Stimulated activated CD4-positive, alpha-beta T cell treated with anti-CD3 and anti-CD28 coated beads, Interleukin-12 subunit alpha, Interleukin-12 subunit beta, amount 100 ng/mL, for 48 hours (primary cell): ENCODE measurements at places on chromosomes 4 and X.

DNA sequence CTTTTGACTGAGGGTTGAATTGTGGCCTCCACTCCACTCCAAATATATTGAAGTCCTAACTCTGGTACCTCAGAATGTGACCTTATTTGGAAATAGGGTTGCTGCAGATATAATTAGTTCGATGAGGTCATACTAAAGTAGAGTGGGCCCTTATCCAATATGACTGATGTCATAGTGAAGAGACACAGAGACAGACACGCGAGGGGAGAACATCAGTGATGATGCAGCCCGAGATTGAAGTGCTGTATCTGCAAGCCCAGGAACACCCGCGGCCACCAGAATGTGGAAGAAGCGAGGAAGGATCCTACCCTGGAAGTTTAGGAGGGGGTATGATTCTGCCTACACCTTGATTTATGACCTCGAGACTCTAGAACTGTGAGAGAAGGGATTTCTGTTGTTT is 279.0 kb downstream of the ANKRD50 start:
- DNase-seq, result no peak

DNA sequence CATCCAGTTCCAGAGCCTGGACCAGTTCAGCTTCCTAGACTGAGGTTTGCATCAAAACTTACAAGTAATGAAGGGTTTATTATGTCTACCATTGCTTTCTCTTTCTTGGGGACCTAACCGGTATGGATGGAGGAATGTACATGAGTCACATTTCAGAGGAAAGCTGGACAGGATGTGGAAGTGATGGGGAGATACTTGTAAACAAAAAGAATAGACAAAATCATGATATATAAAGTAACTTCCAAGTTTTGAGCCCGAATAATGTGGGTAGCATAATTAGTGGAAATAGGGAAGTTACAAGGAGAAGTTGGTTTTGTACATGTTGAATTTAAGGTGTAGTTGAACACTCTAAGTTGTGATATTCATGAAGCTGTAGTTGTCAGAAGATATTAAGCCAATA is 15.0 kb downstream of the FNIP2 start:
- no peak for DNase-seq

DNA sequence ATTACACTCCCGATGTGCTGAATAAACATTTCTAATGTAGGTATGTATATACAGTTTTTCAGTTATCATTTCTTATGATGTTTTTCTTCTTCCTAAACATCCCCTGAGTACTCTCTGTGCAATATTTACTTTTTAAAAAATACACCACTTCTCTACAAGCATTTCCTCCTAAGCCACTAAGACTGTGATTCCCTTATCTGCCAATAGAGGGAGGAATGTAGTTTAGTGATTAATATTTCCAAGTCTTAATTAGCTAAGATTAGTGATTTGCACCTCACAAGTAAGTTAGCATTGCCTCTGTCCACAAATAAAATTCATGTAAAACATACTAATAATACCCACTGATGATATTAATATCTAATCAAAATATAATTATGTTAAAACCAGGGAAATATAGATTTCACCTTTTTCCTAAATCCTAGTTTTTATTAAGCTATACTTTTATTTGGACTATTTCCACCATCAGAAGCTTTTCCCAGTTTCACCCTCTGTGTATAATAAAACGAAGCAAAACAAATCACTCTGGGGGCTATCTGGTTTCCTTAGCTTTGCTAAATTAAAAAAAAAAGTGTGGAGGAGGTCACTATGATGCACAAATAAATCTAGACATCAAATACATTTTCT is 909.1 kb downstream of the FAT4 start:
- DNase-seq, result no peak

- DNase-seq, result no peak
Measured at GRCh38 chr4:134636338-134637051, 434.9 kb upstream of the PABPC4L start.

GRCh38 chrX:45596188-45596808 is 395.6 kb upstream of the DIPK2B start:
- no peak for DNase-seq

GRCh38 chr4:152613841-152614721 is 65.7 kb downstream of the TMEM154 start:
- DNase-seq, result no peak

- DNase-seq, result no peak
Measured at GRCh38 chrX:134548257-134549201, 88.6 kb downstream of the HPRT1 start.

DNA sequence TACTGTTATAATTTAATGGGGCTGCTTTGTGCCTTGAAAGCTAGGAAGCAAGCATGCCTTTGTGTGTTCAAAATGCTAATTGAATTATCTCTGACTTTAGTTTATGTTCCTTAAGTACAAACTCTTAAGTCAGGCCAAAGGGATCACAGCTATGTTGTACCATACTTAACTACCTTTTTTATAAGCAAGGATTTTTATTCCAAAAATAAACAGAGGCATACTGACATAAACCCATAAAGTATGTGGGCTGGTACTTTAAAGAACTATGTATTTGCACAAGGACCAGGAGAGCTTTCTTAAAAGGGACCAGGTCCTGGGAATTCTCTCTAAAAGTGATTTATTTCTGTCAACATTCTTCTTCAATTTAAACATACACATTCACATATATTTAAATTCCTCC is 57.8 kb upstream of the HCCS start:
- no peak for DNase-seq

DNA sequence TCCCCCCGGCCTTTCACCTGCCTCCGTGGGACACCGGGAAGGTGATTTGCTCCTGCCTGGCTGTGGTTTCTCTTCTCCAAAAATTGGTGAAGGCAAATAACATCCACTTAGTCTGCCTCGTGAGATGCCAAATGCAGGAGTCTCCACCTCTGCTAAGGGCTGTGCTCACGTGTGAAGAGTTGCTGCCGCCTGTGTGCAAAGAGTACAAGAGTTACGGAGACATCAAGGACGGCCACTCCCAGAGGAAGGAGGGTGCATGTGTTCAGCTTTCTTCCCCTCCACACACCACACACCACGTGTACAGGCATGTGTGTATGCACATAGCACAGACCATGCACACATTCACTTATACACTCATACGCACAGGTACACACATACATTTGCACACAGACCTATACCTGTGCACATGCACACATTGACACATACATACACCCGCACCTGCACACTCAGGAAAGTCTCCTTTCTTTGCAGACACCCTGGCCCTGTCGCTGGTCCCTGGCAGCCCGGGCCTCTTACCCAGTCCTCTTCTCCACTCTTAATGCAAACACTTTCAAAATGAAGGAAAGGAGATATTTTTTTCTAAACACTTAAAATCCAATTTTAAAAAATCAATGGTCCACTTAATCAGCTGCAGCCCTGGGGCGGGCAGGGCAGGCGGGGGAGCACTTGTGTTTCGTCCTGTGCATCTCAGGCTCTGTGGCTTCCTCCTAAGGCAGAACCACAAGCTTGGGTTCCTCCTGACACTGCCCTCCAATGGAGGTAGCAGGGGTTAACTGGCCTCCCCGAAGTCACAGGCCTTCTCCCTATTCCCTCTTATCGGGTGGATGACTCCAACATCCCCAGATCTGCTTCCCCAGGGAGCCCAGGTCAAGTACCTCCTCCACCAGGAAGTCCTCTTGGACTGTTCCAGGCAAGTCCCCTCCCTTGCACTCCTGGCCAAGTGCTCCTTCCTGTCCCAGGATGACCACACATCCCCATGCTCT is 103.0 kb downstream of the CPZ start:
- no peak for DNase-seq

GRCh38 chr4:75598390-75598789 is 31.9 kb downstream of the CDKL2 start:
- no peak for DNase-seq

GRCh38 chrX:103879339-103879738 is 47.3 kb upstream of the RAB9B start:
- DNase-seq, result no peak

- DNase-seq, result no peak
Measured at GRCh38 chr4:169996379-169997240, 29.6 kb downstream of the MFAP3L start.

DNA sequence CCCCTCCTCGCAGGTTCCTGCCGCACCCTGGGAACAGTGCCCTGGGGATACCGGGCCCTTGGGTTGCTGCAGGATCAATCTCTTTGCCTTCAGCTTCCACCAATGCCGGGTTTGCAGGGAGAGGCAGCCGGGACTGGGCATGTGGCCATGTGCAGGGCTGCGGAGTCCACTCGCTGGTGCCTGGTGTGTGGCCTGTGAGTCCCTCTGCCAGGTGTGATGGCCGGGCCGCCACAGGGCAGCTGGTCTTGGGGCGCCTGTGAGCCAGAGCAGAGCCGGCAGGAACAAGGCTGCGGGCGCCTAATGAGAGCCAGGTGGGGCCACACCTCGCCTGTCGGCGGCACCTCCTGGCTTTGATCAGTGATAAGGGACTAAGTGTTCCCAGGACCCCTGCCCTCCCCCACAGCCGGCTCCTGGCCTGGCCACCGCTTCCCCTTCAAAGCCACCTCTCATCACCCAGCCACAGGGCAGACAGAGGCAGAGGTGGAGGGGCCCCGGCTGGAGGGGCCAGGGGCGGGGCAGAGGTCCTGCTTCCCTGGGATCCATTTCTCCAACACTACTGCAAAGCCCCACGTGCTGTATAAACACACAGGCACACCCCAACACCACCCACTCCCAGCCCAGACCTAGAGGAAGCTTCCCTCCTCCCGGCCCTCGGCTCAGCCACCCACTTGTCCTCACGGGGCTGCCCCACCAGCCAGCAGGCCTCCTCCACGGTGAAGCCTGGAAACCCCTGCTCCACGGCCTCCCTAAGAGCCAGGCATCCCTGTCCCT is 132.7 kb downstream of the CPZ start:
- no peak for DNase-seq

DNA sequence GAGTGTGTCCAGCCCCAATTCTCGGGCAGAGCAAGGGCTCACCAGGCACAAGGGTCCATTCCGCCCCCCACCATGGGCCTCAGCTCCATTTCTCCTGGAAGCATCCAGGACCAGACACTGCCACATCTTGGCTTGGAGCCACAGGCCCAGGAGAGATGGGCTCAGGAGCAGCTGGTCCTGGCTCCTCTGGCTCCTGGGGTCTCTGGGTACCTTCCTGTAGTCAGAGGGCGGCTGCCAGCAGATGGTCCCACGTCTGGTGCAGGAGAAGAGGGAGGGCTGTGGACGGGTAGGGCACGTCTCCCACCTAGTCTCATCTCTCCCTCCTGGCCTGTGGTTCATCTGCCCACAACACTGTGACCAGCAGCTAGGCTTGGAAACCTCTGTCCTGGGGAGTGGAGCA is 8.0 kb downstream of the ATP2B3 start:
- DNase-seq, result no peak
